ENCODE measurements at places on chromosomes 2 and 18.

GRCh38 chr2:134336352-134336751, 82.5 kb downstream of the MGAT5 start:
- no peak for DNase-seq

- DNase-seq = no peak
Measured at GRCh38 chr2:218368150-218368528, 11.5 kb downstream of the CATIP start.

- no peak for DNase-seq
Measured at GRCh38 chr2:148122788-148123187, 101.9 kb downstream of the MBD5 start.

GRCh38 chr2:232415138-232415690, 8.6 kb downstream of the ALPG start:
- no peak for DNase-seq

GRCh38 chr2:37468170-37468569, 123.7 kb downstream of the QPCT start:
- DNase-seq = no peak

DNA sequence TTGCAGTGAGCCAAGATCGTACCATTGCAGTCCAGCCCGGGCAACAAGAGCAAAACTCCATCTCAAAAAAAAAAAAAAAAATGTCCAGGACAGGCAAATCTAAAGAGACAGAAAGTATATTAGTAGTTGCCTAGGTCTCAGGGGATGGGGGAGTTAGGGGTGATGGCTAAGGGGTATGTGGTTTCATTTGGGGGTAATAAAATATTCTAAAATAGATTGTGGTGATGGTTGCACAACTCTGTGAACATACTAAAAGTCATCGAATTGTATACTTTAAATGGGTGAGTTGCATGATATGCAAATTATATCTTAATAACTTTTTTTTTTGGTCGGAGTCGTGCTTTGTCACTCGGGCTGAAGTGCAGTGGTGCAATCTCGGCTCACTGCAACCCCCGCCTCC, 34.2 kb upstream of the ACTR2 start:
- no peak for DNase-seq

DNA sequence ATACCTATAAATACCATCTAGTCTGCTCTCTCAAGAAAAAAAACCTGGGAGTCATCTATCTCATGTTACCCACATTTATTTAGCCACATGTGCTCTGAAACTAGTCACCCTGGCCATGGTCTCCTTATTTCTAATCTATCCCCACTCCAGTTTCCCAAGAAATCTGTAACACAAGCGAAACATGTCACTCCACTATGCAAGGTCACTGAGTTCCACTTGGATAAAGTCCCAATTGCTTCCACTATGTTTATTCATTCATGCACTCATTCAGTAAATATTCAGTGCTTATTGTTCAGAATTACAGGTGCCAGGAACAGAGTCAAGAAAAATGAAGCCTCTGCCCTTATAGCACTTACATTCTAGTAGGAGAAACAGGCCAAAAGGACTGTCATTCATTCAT, 369.4 kb upstream of the CYRIA start:
- no peak for DNase-seq

DNA sequence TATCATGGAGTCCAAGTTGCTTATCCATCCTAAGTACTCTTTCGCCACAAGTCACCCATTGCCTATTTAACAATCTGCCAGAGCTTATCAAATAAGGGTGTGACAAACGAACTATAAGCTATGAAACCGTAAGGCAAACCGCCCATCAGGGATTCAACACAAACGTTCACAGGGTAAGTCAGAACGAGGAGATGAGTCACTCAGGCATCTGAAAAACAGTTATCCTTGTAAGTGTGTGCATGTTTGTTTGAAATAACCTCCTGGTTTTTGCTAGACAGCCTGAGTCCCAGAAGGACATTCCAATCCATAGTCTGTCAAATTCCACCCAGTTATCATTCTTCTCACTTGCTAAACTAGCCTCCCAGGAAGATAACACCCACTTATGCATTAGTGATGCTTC, 299.1 kb downstream of the PAX3 start:
- DNase-seq = no peak

DNA sequence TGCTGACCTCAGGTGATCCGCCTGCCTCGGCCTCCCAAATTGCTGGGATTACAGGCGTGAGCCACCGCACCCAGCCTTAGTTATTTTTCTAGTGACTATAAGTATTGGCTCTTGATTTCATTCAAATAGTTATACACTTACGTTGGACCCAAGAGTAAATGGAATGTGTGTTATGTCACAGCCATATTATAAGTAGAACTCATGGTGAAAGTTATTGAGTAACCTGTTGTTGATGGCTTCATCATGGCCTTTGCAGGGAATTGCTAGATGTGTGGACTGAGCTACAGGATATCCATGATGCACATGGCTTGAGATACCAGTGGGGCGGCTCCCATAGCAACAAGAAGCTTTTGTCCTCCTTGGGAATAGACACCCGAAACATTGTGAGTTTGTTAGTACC, 44.7 kb downstream of the AFTPH start:
- no peak for DNase-seq

- DNase-seq = no peak
Measured at GRCh38 chr2:48161628-48162027, 255.3 kb upstream of the FBXO11 start.

DNA sequence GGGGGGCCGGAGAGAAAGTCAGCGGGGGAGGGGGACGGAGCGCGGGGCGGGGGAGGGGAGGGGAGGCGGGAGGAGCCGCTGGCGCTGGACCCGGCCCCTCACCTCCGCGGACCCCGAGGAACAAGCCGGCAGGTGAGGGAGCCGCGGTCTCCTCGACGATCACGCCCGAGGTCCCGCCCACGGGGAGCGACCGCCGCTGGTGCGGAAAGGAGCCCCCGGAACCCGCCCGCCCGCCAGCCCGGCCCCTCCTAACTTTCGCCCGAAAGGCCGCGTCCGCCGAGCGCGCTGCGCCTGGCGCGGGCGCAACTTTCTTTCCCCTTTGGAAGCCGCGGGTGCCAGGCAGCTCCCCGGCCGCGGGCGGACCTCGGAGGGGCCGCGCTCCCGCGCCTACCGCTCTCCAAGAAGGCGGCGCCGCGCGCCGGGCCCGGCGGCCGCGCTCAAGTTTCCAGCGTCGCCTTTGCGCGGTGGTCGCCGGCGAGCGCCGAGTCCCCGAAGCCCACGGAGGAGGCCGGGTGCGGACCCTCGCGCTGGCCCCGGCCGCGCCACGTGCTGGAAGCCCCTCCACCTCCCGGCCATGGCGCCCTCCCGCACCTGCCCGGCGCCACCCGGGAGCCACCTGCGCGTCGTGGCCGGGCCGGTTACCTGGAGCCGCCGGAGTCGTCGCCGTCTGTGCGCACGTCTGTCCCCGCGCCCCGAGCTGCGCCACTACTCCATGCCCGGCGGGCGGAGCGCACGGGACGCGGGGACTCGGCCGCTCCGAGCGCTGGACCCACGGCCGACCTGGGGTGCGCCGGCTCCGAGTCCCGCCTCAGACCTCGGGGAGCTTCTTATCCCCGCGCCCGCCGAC, at the start of gene ALKAL2:
ALKAL2 (minus strand) TSS at position 181 of the 847 bp plus-strand sequence. CDS start 256 bp downstream, outside the sequence.
- no peak for DNase-seq

- peak; percentile 63 for DNase-seq
Measured at GRCh38 chr2:158797963-158798700, 3.0 kb downstream of the DAPL1 start.

GRCh38 chr18:38009320-38009719, 443.7 kb upstream of the CELF4 start:
- DNase-seq = no peak

DNA sequence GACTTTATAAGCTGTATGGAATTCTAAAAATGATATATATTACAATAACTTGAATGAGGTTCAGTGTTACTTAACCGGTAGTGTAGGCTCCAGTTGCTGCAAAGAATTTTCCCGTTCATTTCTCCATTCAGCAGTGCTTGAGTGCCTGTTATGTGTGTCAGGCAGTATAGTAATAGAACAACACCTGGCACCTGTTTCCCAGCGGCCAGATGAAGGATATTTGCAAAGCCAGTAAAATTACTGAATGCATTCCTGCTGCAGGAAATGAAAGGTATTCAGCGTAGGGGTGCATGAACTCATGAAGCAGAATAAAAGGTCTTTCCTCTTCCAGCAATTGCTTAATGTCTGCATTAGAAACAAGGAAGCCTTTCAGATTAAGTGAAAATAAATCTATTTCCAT, 18.8 kb downstream of the YPEL5 start:
- DNase-seq = no peak

GRCh38 chr2:239710953-239711861, 310.4 kb upstream of the HDAC4 start:
- DNase-seq = no peak

DNA sequence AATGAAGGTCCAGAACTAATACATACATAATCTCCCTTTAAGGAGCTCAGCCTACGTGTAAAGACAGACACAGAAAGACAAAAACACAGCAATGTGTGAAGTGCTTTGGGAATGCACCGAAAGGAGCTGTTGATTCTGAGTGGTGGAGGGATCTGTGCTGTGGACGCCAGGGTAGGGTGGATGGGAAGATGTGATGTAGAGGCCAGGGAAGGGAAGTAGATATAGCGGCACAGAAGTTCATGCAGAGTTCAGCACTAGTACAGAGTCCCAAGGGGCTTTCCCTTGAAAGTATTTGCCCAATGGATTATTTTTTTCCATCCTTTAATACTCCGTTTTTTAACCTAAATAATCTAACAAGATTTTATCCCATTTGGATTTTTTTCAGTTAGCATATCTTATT, 32.1 kb upstream of the DOCK10 start:
- no peak for DNase-seq

DNA sequence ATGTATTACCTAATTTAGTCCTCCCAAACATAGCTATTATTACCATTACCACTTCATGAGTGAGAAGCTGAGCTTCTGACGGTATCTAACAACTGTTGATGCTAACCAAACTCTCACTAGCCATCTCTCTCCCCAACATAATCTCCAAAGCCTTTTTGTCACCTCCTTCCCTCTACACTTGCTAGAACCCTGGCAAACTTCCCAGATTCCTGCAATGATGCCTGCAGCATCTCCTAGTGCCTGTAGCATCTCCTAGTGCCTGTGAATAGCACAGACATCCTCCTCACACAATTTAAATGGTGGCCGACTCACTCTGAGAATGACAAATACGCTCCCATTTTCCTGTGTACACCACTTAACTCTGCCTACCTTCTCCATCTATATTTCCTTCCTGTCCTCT, 126.7 kb downstream of the STK39 start:
- DNase-seq = no peak

GRCh38 chr2:103738606-103739005, 976.8 kb downstream of the TMEM182 start:
- no peak for DNase-seq

DNA sequence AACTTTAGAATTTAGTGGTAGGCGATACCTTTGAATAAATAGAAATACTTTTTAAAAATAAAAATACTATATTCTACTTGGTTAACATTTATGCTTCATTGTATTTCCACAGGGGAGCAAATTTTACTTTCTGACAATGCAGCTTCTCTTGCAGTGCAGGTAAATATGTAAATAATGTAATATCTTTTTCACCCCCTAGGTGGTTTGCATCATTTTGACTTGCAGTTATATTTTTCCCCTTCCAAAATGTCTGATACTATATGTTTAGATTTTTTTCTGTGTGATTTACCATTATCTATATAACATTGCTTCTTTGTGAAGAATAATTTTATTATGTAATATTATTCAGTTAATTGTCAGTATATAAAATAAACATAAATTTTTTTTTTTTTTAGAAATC, 28.5 kb downstream of the MTX2 start:
- DNase-seq = no peak

DNA sequence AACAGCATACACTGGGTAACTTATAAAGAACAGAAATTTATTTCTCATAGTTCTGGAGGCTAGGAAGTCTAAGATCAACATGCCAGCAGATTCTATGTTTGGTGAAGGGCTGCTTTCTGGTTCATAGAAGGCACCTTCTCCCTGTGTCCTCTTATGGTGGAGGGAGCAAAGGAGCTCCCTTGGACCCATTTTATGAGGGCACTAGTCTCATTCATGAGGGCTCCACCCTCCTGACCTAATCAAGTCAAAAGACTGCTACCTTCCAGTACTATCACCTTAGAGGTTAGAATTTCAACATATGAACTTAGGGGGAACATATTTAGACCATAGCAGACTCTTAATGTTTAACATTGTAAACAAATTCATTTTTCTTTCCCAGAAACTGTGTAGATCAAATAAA, 54.5 kb downstream of the ACVR1C start:
- DNase-seq = no peak

DNA sequence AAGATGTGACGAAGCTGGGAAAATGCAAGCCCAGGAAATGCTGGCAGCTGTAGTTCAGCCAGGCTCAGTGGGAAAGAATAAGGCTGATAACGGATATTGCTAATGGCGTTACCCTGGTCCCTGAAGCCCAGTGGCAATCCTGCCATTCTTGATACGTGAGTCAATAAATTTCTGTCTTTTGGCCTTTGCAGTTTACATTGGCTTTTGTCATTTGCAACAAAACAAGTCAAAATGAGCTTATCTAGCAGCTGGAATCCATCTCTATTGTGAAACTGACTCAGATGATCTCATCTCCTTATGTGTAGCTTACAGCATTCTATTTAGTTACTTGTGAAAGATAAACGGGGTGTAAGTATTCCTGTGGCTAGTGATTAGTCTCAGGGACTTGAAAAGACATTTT, 43.8 kb downstream of the ARL6IP6 start:
- DNase-seq = no peak

GRCh38 chr2:166341426-166341825, 34.3 kb downstream of the SCN9A start:
- DNase-seq = no peak

- no peak for DNase-seq
Measured at GRCh38 chr2:832635-833034, 118.0 kb upstream of the SNTG2 start.

DNA sequence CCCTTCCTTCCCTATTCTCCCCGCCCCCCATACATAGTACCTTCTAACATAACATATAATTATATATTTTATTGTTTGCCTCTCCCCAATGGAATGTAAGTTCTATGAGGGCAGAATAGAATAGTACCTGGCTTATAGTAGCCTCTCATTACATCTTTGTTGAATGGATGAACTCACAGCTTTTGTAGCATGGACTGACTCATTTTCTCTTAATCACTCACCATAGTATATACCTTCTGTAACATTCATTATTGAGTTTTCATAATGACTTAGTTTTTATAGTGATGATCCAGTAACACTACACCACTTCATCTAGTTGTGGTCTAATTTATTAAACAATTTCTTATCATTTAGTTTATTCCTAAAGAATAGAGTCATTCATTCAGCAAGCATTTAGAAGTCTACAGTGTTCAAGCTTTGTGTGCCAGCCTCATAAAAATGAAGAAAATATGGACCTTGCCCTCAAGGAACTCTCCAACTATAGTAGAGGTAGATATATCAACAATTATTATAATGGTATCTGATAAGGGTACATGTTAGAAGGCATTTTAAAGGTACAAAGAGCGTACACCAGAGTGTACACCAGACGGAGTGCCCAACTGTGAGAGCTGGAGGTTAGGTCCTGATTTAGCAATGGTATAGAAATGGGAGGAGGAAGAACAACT, 31.1 kb downstream of the NCOA1 start:
- DNase-seq = no peak

GRCh38 chr18:48713309-48713708, 174.5 kb downstream of the CTIF start:
- no peak for DNase-seq

- DNase-seq = no peak
Measured at GRCh38 chr2:189659734-189660133, 1.5 kb upstream of the ASNSD1 start.

- DNase-seq = no peak
Measured at GRCh38 chr2:228602288-228602687, 420.8 kb upstream of the SPHKAP start.

- no peak for DNase-seq
Measured at GRCh38 chr2:27092696-27093429, 6.3 kb downstream of the KHK start.

Data from NCI-H524 treated with DMSO at 0.1 percent for 48 hours (cell line).